Heart right ventricle (tissue), 16 donors: ENCODE measurements at places on chromosomes 2 and 18. TPM values are rescaled to one million over a fixed set of nuclear protein-coding genes. Genes with fewer than 3 reads are reported as not detected.

Gene DSG4
- polyA plus RNA-seq: not detected

Gene MALL
- polyA plus RNA-seq: 15.0 TPM

Gene NCKAP1
- 81.1 TPM for polyA plus RNA-seq

Gene ADD2
- polyA plus RNA-seq: 0.16 TPM

Gene KIF3C
- 1.1 TPM for polyA plus RNA-seq

Gene ADAM17
- polyA plus RNA-seq: 7.3 TPM

Gene TUBB8B
- polyA plus RNA-seq: 0.03 TPM
